ENCODE measurements at places on chromosomes 1 and 21.
A peak's percentile ranks its signal among the peaks of the same experiment; 100 is the strongest.

GRCh38 chr1:180211156-180211859 is 18.8 kb upstream of the LHX4 start:
- DNase-seq = no peak

DNA sequence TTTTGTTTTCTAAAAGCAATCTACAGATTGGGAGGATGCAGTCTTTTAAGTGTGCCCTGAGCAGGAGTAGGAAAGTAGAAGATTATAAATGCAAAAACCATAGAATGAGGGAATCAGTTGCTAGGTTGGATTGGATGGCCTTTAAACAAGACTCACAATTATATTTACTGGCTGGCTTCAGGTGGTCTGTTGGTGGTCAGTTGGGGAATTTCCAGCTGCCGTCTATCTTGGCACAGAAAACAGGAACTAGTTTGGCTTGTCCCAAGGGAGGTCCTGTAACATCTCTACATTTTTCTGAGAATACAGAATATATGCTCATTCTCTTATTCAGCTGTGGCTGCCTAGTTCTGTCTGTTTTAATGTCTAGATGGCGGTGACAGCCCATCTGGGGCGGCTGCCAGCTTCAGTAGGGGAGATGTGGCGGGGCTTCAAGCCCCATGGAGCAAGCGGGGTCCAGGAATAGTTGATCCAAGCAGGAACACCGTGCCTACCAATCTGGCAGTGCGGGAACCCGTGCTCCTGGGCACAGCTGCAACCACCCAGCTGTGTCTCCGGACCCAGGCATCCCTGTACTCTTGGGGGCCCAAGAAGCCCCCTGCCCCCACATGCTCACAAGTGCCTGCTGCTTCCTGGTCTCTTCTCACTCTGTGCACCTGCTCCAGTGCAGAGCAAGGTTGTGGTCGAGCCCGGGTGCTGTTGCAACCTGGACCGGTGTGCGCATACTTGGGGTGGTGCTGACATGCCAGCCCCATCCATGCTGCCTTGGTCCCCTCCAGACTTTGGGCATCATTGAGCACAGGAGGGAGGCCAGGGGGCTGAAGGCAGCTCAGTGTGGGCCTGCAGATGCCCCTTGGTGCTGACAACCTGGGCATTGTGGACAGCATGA is 1182.6 kb downstream of the AMY1C start:
- no peak for DNase-seq

GRCh38 chr1:25971811-25972180 is 26.1 kb downstream of the PAFAH2 start:
- no peak for DNase-seq

DNA sequence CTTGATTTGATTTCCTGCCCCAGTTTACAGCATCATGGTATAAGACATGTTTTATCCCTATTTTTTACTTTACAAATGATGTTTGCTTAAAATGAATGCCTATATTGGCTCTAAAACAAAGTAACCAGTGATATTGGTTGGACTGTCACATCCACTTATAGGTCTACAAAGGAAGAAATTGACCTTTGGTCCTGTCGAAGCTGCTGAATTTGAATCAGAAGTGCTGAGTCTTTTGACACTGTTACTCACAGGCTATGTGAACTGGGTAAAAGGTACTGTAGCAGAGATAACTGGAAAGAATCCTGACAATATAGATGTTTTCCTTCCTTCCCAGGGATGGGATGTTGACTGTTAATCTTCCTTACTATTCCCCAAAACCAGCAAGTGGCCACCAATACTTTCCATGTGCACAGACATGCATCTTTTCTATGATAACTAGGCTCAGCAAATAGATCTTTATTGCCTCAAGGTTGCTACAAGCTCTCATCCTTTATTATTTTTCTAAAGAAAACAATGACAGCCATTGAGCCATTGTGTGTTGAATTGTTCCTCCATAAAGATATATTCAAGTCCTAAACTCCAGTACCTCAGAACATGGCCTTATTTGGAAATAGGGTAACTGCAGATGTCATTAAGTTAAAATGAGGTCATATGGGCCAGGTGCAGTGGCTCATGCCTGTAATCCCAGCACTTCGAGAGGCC is 175.9 kb upstream of the NR5A2 start:
- DNase-seq = no peak

- DNase-seq = peak; percentile 81
Measured at GRCh38 chr1:193537266-193538002, 351.0 kb upstream of the B3GALT2 start.

DNA sequence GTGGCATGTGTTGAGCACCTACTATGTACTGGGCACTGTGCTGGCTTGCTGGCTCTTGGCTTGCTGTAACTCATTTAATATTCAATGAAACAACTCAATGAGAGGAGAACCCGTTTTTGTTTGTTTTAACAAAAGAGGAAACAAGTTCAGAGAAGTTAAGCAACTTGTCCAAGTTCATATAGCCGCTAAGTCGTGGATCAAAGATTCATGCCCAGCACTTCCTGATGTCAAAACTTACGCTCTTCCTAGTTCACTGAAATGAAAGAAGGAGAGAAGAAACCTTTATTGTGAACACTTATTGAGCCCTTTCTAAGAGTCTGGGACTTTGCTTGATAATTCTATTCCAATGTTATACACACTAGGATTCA is 475.9 kb downstream of the PTPRU start:
- no peak for DNase-seq
